IPS DF 19.7 (cell line): ENCODE measurements at places on chromosomes 5 and 9.

- no peak for DNase-seq
Measured at GRCh38 chr5:54689411-54690251, 172.1 kb downstream of the SNX18 start.

GRCh38 chr9:114281473-114282103 is 41.3 kb upstream of the ORM1 start:
- no peak for DNase-seq

GRCh38 chr5:151474799-151475198 is 27.4 kb downstream of the SLC36A1 start:
- no peak for DNase-seq

DNA sequence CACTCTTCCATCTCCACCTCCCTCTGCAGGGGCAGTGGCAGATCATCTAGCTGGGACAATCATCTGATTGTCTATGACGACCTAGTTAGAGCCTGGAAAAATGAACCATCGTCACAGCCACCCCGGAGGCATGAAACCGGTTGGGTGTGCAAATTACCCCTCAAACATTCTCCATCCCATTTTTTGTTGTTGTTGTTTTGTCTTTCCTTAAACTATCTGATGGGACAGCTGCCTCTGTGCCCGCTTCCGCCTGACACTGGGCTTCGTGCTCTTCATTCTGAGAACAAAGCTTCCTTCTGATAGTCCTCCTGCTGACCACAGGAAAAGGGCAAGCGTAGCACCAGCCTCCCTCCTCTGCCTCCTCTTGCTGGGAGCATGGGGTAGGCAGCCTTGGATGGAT is 7.0 kb upstream of the NDST1 start:
- DNase-seq: no peak

GRCh38 chr5:179275941-179276837 is 69.1 kb downstream of the ADAMTS2 start:
- no peak for DNase-seq

DNA sequence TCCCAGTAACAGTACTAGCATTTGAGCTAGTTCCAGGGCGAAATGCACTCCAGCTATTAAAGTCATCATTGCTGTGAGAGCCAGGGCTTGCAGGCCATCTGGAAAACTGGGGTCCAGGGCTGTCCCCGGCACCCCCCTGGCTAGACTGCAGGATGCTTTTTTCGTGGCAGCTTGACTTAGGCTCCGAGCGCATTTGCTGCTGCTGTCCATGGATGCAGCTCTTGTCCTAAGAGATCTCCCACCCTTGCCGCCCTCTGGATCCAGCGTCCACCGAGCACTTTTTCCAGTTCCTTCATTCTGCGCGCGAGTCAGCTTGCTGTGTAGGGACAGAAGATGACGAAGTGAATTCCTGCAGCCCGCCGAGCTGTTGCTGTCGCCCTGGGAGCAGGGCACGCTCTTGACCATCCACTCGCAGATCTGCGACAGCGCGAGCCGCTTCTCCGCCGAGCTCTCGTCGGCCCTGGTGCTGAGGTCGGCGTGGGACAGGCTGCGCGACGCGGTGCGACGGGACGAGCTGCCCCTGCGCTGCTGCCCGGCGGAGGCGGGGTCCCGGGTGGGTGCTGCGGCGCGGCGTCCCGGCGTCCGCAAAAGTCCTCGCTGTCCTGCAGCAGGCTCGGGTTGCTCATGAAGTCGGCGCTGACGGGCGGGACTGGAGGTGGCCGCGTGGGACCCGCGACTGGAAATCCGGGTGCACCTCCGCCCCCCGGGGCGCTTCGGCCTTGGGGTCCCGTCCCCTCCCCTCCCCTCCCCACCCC is 30.7 kb downstream of the OR2V1 start:
- no peak for DNase-seq

GRCh38 chr5:158302029-158302428 is 443.1 kb upstream of the CLINT1 start:
- DNase-seq: no peak

DNA sequence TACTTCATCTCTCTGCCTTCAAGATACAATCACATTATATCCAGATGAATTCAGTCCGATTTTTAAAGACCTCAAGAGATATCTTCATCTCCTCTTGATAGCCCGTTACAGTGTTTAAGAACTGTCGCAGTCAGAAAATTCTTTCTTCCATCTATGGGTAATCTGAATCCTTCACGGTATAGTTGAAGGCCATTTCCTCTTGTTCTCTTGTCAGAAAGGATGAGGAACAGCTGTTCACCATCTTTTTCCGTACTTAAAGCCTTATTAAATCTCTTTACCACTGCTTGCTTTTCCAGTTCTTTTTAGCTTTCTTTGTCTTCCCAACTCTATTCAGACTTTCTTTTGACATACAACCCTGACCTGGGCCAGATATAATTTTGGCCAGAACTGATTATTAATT is 121.8 kb downstream of the XRCC4 start:
- DNase-seq: no peak

DNA sequence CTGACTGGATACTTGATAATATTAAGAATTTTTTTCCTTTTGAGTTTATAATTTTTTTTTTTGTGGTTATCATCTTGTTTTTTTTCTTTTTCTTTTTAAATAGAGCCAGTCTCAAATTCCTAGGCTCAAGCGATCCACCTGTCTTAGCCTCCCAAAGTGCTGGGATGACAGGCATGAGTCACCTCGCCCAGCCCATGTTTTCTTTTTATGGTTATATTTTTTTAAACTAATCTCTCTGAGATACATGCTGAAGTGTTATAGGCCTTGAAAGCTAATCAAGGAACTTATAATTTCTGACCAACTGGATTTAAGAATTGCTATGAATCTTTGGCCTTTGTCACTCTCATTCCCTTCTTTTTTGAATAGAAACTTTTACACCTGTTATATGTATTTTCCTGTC is 6.8 kb upstream of the AMACR start:
- DNase-seq: no peak

- DNase-seq: no peak
Measured at GRCh38 chr5:71769287-71769686, 50.2 kb downstream of the CARTPT start.

DNA sequence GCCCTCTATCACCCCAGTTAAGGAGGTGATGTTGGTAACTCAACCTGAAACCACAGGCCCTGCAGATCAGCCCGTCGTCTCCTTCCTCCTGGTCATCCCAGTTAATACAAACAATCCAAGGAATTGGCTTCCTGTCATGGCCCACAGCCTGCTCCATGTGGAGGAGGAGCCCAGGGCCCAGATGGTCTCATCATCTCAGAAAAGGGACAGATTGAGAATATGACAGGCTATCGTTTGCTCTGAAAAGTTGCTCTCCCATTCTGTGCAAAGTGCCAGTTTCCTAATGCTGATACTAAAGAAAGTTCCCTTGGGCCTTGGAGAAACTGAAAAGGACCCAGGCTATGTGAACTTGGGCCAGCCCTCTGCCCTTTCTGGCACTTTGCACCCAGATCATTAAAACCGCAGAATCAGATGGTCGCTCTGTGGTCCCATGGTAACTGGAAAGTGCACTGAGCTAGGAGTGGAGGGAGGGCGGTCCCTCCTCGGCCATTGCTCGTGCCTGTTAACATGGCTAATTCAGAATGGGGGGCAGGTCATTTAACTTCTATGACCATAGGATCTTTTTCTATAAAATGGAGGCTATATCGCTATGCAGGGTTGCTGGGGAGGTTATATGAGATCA is 675 bp upstream of the SPAAR start:
- DNase-seq: no peak

- DNase-seq: no peak
Measured at GRCh38 chr5:137705106-137705505, 30.8 kb downstream of the KLHL3 start.

DNA sequence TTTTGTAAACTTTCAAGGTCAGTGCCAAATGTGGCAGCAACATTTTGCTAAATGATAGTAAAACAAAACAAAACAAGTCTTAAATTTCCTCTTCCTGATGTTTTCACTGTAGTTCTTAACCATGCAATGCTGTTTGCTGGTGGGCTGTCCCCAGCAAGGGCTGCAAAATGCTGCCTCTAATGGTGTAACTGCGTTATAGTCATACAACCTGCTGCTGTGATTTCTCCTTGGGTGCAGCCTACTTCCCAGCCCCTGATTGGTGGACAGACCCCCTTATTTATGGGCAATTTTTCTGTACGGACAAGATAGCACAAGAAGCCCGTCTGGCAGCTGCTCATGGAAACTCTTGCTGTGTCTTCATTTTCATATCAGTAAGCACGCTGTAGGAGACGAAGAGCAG is 26.6 kb upstream of the PIP5K1B start:
- no peak for DNase-seq

DNA sequence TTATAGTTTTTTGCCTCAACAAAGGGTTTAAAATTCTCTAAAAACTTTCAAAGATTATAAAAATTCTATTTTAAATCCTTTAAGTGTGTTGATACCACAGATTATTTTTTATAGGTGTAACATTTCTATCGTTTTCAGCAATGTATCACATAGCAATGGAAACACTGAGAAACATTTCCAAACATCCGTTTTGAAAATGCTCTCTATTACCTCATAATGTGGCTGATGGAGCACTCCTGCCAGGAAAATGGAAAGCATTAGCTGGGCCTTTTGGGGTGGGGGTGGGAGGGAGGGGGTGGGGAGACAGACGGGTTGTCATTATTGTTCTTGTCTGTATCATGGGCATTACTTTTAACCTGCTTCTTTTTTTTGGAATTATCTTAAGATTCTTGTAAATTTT is 516.5 kb downstream of the ACTL7B start:
- no peak for DNase-seq

GRCh38 chr5:132010645-132010988 is 841 bp downstream of the ACSL6 start:
- no peak for DNase-seq

- no peak for DNase-seq
Measured at GRCh38 chr9:124436320-124436719, 13.9 kb upstream of the ADGRD2 start.
